ENCODE measurements at places on chromosomes 4 and X. TPM values are rescaled to one million over a fixed set of nuclear protein-coding genes. Genes with fewer than 3 reads are reported as not detected.

DNA sequence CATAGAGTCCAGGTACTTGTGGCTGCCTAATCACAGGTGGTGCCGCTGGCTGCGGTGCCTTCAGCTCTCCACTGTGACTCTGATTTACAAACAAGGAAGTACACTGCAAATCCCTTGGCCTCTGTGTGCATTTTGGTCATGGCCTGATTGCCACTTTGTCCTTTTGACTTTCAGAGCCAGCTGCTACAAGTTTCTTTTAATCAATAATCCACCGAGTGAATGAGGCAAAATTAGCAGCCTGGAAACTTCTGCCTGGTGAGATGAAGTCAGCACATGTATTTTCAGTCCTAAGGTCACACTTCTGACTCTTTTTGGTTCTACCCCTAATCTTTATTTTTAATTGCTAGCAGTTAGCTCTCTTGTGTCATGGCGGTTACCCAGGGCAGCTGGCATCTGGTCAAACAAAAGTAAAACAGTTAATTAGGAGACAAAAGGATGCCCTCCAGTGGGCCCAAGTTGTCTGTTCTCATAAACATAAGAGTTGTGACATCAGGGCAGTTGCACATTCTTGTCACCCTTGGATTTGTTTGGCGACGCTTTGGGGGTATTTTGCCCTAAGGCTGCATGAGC, 62.3 kb upstream of the LNX1 start:
- no peak for DNase-seq

DNA sequence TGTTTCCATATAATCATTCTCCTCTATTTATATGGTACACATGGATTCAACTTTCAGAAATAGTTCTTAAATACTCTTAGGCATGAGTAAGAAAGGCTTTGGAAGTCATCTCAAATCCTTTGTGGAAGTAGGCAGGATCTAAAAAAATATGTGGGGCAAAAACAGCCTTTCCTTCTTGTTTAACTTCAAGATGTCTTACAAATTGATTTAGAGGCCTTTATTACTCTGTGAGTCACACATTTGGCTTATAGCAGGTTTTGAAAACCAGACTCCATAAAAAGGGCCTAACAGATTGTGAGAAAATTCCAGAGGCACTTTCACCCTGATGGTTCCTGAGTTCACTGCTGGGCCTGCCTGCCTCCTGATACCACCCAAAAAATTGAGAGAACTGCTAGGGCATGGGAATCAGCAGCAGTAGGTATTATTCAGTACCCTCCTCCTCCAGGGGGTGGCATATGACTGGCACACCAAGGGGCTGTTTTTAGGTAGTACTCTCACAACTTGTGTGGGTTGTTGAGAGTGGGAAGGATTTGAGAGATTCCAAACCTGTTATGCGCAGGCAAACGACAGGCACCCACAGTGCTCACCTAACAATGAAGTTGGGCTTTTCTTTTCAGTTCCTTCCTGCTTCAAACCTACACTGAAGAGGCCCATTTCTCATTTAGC, 162.7 kb upstream of the MBNL3 start:
- DNase-seq, result no peak

DNA sequence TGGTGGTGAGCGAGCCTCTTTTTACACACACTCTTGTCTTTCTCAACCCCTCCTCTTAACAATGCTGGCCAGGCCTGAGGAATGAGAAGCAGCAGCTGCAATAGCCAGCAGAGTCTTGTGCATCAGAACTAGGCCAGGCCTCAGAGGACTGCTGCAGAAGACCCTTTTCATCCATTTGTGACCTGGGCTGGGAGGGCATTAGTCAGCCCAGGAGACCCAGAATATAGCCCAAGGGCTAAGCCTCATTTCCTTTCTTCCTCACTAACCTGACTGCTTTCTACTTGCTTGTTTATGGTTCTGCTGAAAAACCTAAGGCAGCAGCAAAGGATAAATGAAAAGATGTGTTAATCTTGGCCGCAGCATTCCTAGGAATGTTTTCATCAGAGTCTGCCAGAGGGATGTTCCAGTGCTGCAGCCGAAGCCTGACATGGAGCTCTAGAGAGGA, 254.7 kb upstream of the AR start:
- no peak for DNase-seq

DNA sequence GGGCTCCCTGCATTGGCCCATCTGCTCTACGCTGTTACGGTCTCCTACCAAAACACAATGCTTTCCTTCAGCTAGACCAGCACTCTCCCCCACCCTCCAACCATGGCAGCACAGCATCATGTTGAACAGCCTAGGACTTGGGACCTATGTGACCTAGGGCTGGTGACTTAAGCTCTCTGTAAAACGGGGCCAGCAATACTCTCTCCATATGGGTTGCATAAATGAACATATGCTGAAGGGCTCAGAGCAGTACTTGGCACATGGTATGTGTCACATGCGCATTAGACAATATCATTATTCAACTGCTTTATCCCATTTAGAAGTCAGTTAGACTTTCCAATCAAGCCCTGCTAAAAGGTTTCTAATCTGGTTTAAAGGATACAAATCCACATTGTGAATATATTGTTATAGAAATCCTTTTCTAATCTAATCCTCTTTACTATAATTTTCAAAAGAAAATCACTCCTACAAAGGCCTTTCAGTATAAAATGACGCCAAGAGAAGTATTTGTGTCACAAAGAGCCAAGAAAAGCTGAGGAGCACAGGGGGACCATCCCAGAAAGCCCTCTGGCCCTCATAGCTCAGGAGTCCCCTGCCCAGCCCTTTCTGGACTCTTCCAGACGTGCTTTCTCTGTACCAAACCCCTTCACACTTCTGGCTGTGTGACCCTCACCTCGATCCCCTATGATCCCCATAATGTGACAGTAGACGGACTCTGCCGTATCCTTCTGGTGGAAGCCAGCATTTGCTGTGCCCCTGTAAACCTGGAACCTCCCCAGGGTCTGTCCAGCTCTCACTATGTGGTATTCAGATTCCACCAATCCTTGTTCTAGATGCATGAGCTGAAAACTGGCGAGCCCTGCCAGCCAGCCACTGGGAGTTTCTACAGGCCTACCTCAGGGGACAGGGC, 42.3 kb downstream of the NSG1 start:
- no peak for DNase-seq

DNA sequence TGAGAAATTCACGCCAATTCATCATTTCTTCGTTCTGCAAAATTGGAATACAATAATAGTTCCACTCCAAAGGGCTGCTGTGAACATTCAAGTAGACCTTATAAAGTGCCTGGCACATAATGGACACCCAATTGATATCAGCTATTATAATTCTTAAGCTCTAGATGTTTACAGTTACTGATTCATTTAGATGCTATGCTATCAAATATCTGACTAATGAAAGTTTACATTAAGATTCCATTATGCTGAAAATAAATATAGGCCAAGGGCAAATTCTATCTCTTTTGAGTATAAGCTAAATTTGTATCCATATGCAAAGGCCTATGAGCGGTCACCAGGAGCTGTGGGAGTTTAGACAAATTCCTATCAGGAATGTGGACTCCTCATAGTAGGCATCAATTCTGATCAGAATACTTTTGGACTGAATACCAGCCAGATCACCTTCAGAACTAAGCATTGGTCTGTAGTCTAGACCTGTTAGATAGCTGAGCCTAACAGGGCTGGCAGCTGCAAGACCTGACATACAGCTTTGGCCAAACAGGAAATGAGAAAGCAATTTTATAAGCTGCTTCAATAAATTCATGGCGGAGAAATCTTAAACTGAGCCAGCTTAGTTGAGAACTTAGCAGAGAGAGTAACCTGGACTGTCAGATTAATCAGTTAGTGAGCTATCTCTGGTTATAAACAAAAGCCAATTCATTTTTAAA, 384.3 kb upstream of the ACTRT1 start:
- DNase-seq, result no peak

DNA sequence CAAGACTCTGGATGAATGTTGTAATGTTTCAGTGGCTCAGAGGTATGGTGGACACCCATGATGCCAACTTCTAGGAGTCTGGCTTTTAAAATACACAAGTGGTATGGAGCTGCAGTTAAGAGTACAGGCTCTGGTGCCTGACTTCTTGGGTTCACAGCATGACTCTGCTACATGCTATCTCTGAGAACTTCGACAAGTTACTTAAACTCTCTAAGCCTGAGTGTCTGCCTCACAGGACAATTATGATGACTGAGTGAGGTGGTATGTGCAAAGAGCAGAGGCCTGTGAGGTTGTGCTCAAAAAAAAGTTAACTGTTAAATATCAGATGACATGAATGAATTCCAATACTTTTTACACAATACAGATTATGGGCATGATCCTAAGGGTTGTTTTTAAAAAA, 90.9 kb upstream of the SRD5A3 start:
- no peak for DNase-seq

GRCh38 chr4:100935090-100935489, 412.2 kb downstream of the PPP3CA start:
- DNase-seq, result no peak

The PLP1 gene
- not detected for total RNA-seq

DNA sequence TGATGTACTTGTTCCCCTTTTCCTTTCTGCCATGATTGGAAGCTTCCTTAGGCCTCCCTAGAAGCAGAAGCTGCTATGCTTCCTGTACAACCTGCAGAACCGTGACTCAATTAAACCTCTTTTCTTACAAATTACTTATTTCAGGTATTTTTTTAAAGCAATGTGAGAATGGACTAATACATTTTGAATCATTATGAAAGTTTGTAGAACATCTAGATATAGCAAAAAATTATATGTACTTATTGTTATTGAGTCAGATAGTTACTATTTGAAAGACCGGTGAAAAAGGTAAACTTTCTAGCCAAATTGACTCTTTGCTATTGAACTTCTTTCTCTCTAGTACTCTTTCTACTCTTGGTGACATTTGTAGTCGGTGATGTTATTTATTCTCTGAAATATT, 777.3 kb upstream of the GALNTL6 start:
- DNase-seq, result no peak
